Mesothelial cell of epicardium (in vitro differentiated cells): ENCODE measurements at places on chromosomes 3 and 15.

- no peak for DNase-seq
Measured at GRCh38 chr3:119639494-119640350, 20.7 kb downstream of the POPDC2 start.

GRCh38 chr3:183541738-183542137, 13.8 kb downstream of the KLHL6 start:
- no peak for DNase-seq

GRCh38 chr3:136196064-136196400, at the start of gene MSL2:
MSL2 (minus strand) TSS chr3:136196335; CDS start chr3:136195113, 1,222 bp downstream.
- no peak for DNase-seq

DNA sequence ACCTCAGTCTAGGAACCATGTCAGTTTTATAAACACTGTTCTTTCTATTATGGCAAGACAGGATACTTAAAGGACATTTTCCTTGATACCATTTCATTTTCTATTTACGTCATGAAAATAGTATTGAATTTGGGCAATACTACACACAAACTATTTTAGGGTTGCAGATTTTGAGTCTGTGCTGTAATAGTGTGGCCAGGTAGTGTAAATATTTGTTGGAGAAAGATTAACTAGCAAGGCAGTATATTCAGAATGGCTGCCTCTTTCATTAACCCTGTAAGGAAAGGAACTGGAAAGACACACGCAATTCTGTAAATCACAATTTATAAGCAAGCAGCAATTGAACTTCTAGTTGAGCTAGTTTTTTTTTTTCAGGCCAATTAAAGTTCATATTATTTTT, 2.0 kb downstream of the CTXND1 start:
- DNase-seq: no peak

- no peak for DNase-seq
Measured at GRCh38 chr3:104032283-104032682, 1334.4 kb upstream of the ALCAM start.

GRCh38 chr15:101044625-101045235, 125.6 kb downstream of the LRRK1 start:
- no peak for DNase-seq

DNA sequence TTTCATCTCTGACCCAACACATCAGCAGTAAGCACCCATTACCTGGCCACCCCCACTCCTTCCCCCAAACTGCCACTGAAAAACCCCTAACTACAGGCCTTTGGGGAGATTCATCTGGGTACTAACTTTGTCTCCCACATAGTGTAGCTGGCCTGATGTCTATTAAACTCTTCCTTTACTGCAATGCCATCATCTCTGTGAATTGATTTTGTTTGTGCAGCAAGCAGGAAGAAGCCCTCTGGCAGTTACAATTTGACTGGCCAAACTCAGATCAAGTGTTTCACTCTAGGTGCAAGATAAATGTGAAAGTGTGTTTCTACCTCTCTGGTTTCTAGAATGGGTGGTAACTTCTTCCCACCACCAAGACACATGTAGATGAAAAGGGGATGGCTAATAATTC, 26.7 kb upstream of the OR5K4 start:
- no peak for DNase-seq

DNA sequence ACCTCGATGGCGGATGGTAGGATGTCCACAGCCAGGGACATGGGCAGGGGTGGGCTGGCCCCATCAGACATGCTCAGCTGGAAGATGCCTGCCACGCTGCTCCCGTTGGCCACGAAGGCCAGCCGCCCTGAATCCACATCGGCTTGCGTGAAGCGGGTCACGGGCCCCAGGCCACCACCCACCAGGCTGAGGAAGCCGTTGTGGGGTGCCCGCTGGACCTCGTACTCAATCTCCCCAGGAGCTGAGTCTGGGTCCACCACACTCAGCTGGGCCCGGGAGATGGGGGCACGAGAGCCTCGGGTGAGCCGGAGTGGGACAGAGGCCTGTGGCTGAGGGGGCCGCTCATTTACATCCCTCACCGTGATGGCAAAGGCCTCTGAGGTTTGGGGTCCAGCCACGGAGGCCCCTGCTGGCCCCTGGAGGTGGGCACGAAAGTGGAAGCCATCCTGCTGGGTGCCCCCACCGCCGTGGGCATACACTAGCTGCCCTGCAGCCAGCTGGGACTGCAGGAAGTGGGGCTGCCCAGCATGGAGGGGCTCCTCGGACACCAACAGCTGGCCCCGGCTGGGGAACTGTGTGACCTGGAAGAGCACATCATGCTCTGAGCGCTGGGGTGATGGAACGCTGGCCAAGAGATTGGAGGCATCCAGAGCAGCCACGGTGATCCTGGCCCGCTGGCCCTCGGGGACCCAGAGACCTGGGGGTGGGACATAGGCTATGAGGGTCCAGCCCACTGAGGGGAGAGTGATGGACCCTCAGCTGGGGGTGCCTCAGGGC, 29.2 kb downstream of the SNX33 start:
- DNase-seq: no peak

- DNase-seq: no peak
Measured at GRCh38 chr3:171452328-171452727, 7.9 kb downstream of the TNIK start.

DNA sequence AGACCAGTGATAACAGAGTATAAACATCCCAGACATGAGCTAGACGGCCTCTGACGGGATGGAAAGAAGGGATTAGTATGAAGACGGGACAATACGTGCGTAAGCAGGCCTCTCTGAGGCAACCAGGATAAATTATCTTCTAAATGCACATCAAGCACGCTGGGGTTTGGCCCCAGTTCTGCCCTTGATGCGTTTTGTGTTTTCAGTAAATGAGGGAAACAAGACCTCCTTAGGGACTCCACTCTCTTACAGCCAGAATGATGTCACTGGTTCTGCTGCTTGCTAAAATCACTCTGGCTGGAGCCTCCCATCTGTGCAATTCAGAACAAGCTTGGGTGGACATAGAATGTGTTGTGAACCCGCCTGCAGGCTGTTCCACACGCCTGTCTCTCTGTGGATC, 156.0 kb upstream of the MCTP2 start:
- no peak for DNase-seq

DNA sequence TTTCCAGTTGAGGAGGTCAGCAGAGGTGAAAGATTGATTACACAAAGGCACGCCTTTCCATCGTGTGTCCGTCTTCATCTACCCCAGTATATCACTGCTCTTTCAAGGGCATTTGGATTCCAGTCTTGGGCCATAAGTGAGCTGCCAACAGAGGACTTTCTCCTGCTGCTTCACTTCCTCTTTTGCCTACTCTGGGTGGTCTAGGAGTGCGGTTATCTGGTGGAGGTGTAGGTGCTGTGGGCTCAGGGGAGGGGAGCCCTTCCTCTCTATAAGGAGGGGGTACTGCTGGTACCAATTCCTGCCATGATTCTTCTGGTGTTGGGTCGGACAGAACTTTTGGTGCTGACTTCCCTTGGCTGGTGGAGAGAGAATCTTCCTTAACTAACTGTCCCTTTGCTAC, 83.1 kb upstream of the VEPH1 start:
- DNase-seq: no peak

DNA sequence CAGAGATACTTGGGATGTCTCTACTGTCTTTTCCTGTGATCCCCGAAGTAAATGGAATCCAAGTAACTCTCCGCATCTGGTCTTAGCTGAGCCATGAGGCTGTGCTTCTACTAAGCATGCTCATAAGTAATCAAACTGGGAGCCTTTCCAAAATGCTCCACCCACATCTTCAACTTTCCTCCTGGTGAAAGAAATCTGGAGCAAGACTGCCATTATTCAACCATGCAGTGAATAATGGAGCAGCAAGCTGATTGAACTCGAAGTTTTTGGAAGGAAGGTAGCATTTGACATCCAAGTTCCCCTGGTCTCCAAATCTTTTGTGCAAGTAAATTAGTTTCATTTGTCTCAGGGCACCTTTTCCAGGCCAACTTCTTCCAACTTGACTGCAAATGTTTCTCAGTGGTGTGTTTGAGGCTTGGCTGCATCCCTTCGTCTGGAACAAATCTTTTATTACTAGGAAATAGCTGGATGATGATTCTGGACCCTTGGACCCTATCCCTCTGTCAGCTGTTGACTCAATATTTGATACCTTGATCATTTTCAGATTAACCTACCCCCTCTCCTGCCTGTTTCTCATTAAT, 19.4 kb downstream of the GXYLT2 start:
- DNase-seq: no peak

DNA sequence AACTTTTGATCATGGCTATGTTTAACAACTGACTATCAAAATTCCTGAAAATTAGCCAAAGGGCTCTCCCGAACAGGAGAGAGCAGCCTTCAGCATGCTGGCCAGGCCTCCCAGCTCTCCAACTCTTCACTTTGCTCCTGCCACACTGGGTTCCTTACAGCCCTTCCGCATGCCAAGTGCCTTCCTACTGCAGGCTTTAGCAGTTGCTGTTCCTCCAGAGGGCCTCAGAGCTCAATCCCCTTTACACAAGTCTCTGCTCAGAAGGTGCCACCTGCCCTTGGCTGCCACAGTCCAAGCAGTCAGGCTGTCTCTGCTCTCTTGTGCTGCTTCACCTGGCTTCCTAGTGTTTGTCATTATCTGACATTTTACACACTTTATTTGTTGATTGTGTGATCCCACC, 553.1 kb upstream of the PPP2R3A start:
- no peak for DNase-seq

DNA sequence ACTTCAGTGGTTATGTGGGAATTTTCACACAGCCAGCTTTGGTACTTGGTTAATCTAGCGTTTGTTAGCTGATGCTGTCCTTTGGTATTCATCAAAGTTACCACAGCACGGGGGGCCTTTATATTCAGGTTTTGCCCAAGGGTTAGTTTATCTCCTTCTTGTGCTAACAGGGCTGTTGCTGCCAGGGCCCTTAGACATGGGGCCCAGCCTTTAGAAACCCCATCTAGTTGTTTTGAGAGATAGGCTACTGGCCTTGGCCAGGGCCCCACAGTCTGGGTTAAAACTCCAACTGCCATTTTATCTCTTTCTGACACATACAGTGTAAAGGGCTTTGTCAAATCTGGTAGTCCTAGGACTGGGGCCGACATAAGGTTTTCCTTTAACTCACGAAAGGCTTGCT, 7.5 kb upstream of the DNAAF4 start:
- DNase-seq: no peak

DNA sequence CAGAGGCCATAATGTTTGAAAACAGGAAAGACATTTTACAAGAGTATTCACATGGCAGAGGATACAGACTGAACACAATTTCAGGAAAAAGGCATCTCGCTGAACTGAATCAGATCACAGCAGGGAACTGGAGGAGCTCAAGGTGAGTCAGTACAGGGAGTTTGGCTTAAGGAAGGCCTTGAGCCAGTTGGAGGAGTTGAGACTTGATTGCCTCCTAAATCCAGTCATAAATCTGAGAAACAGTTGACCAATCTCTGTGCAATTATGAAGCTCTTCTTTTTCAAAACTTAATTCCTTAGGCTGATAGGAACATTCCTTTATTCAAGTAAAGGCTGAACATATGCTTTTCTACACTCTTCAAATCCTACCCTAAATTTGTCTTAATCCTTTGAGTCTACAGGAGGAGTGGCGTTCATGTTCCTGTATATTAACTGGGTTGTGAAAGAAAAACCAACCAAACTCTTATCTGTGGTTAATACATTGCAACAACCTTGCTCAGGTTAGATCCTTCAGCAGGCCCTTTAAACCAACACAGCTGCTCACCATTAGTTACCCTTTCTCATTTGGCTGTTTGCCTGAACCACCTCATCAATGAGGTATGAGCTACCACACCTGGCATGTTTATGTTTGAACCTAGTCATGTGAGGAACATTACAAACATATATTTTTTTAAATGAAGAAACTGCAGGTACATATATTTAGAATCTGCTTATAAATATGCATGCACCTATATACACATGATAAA, 404.1 kb upstream of the ATP11B start:
- no peak for DNase-seq

DNA sequence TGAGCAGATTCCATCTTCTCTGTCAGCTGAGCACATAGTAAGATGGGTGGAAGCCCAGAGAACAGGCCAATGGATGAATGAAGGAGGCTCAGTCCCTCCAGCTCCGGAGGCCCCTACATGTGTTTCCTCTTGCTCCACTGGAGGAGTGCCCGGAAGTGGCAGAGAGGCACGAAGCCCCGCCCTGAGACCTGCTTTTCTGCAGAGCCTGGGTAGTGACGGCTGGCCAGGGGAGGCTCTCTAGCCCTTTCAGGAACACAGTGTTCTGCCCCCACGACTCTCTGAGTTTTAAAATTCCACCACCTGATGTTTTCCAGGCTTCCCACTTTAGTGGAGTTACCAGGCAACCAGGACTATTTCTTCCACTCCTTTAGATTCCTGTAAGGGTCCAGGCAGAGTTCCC, 149.4 kb upstream of the SLC6A11 start:
- no peak for DNase-seq

DNA sequence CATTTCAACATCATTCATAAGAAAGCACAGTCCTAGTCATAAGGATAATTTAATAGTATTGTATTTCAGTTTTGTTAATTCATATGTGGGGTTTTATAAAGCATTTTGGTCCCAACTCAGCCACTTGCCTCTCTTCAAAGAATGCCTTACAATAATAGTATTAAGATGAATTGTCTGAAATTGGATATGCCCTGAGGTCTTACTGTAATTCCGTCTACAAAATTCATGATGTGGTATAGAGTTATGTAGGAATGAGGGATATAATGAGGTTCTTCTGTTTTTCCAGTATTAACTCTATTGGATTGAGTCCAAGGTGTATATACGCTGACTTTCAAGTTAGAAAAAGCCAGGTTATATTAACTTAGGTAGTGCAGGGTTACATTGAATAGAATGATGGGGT, 177.0 kb downstream of the GOLIM4 start:
- DNase-seq: no peak

GRCh38 chr3:69500604-69501003, 114.7 kb upstream of the FRMD4B start:
- no peak for DNase-seq

GRCh38 chr3:123523023-123523412, 61.8 kb downstream of the HACD2 start:
- no peak for DNase-seq

- DNase-seq: no peak
Measured at GRCh38 chr3:101942356-101942755, 93.0 kb downstream of the NFKBIZ start.

DNA sequence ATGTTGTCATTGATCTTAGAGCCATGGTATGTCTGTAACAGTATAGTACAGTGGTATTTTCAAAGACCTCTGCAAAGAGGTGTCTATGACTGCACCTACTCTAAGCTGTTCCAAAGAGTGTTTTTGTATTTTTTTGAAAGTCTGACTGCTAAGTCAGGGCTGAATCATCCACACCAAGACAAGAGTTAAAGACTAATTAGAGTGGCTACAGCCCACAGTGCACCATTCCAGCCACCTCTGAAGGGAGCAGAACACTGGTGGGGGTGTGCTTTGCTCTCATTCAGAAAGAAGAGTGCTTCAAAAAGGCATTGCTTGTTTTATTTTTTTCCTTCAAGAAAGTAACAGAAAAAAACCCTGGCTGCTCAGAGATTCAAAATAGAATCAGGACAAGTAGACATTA, 301.4 kb downstream of the GABRG3 start:
- no peak for DNase-seq
